ENCODE measurements at places on chromosomes 6 and 20. TPM values are rescaled to one million over a fixed set of nuclear protein-coding genes. Genes with fewer than 3 reads are reported as not detected.

Gene FAM83C
- not detected for total RNA-seq

DNA sequence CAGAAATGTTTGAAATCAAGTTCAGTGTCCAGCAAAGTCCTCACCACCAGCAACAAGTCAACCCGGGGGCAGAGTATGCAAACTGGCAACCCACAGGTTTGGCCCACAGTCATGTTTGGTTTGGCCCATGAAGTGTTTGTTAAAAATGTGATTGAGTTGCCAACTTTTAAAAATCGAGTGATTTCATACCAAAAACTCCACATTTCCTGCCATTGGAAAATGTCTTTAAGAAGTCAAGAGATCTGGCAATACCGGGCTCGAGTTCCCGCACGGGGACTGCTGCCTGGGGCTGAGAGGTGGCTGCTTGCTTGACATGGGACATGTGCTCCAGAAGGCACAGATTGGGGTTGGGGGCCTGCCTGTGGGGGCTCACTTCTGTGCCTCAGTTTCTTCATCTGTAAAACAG is 36.1 kb downstream of the PREX1 start:
- H3K4me3 ChIP-seq = no peak overlapping the region
- no peaks in the 10 kb centered on the region for H3K36me3 ChIP-seq
- no peak for DNase-seq
- no peaks in the 10 kb centered on the region for H3K27me3 ChIP-seq
- H3K27ac ChIP-seq = no peak overlapping the region
- peaks cover 88% of the 10 kb centered on the region for H3K4me1 ChIP-seq

DNA sequence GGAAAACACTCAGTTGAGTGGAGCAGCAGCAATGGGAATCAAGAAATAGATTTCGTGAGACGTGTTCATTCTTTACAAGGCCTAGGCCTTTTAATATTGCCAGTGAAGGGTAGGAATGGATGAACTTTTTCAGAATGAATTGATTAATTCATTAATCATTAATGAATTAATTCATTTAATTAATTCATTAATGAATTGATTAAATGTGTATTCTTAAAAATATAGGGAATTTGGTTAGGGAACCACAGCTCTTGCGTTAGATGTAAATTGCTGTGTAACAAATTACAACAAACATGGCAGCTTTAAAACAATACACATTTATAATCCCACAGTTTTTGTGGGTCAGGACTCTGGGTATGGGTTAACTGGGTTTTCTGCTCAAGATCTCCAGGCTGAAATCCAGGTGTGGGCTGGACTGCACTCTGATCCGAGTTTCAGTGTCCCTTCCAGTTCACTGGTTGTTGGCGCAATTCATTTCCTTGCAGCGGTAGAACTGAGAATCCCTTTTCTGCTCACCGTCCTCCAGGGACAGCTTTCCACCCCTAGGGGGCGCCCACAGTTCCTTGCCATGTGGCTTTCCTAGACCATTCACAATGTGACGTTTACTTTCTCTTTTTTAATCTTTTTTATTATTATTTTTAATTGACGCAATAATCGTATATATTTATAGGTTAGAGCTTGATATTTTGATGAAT is 32.8 kb upstream of the BCAS1 start:
- H3K27ac ChIP-seq = no peak overlapping the region
- peak; percentile 91 for DNase-seq
- no peaks in the 10 kb centered on the region for H3K4me1 ChIP-seq
- H3K4me3 ChIP-seq = no peak overlapping the region
- no peaks in the 10 kb centered on the region for H3K27me3 ChIP-seq

Gene FNDC11
- 0.60 TPM for total RNA-seq

GRCh38 chr6:130417951-130418350 is 52.1 kb downstream of the TMEM200A start:
- H3K36me3 ChIP-seq = no peaks in the 10 kb centered on the region
- H3K4me3 ChIP-seq = no peak overlapping the region
- no peaks in the 10 kb centered on the region for H3K4me1 ChIP-seq
- H3K27ac ChIP-seq = no peak overlapping the region
- no peak for DNase-seq

DNA sequence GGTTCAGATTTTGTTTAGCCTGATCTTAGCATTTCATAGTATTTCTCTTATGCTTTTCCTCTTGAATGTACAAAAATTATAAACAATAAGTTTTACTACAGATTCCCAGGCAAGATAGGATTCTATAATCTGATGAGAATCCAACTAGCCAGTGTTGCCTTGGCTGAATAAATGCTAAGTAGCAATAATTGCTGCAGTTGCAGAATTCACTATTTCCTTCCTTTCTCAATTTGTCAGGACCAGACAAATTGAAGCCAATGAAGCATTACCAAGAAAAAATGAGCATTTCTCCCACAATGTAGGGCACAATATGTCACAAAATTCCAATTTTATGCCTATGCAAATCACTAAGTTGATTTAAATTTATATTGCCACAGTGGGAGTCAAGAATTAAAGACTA is 260.2 kb downstream of the KIF16B start:
- no peaks in the 10 kb centered on the region for H3K36me3 ChIP-seq
- no peak overlapping the region for H3K4me3 ChIP-seq
- H3K4me1 ChIP-seq = no peaks in the 10 kb centered on the region
- no peak overlapping the region for H3K27ac ChIP-seq

GRCh38 chr6:142857233-142857761 is 87.7 kb downstream of the HIVEP2 start:
- H3K27me3 ChIP-seq = no peaks in the 10 kb centered on the region
- peaks cover 4% of the 10 kb centered on the region for H3K4me1 ChIP-seq
- H3K36me3 ChIP-seq = no peaks in the 10 kb centered on the region
- H3K27ac ChIP-seq = no peak overlapping the region
- H3K4me3 ChIP-seq = no peak overlapping the region
- DNase-seq = no peak

GRCh38 chr6:149170564-149171452 is 146.7 kb upstream of the TAB2 start:
- peaks cover 8% of the 10 kb centered on the region for H3K4me1 ChIP-seq
- H3K36me3 ChIP-seq = no peaks in the 10 kb centered on the region
- DNase-seq = peak; percentile 38

DNA sequence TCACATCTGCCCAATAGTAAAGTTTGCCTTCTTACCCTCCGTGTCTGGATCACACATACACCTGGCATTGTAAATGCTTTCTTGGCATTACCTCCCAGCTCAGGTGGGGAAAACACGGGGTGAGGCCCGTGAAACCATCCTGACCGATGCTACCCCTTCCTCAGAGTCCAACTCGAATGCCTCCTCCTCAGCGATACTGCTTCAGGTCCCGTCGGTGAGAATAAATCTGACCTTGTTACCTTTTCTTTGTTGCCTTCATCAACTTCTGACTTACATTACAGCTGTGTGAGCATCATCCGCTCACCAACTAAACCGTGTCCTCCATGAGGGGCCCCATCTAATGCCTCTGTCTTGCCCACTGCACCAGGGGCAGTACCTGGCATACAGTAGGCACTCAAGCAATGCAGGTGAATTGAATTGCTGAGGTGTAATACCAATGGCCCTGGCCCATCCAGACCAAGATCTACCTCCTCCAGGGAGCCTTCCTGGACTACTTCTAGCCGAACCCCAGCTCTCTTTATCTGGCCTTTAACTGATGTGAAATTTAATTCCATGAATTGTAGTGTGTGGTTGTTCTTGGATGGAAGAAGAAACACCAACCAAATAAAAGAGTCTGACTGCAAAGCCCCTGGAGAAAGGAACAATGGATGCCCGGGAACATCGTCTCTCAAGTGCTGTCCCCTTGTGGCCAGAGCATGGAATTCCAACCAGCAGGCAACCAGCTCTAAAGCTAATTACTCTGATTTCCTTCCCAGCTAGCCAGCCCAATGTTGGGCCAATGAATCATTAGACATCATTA is 141.5 kb downstream of the ANKRD60 start:
- H3K27ac ChIP-seq = no peak overlapping the region
- H3K27me3 ChIP-seq = no peaks in the 10 kb centered on the region
- H3K4me3 ChIP-seq = no peak overlapping the region
- DNase-seq = no peak

GRCh38 chr20:44196271-44196670 is 9.3 kb upstream of the JPH2 start:
- no peak overlapping the region for H3K27ac ChIP-seq
- no peak overlapping the region for H3K4me3 ChIP-seq
- H3K36me3 ChIP-seq = peaks cover 58% of the 10 kb centered on the region
- H3K4me1 ChIP-seq = no peaks in the 10 kb centered on the region
- no peak for DNase-seq

Gene PCMT1
- total RNA-seq = 61.8 TPM

DNA sequence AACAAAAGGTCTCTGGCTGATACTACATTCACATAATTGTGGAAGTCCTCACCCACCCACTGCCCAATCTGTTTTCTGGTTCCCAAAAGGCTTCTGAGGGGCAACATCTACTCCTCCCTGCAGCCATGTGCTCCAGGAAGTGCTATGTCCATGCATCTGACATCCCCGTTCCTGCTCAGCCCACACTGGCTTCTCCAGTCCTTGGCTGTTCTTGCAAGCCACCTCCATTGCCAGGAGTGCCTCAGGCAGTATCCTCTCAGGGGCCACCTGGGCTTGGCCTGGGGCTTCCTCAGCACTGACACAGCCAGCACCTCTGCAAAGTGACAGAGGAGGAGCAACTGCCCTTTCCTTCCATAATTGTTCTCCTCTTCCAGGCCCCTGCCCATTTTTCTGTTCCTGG is 18.3 kb downstream of the ARHGAP18 start:
- no peaks in the 10 kb centered on the region for H3K27me3 ChIP-seq
- H3K4me1 ChIP-seq = no peaks in the 10 kb centered on the region
- no peak overlapping the region for H3K27ac ChIP-seq
- no peaks in the 10 kb centered on the region for H3K36me3 ChIP-seq
- DNase-seq = no peak
- no peak overlapping the region for H3K4me3 ChIP-seq

Gene HCRTR2
- not detected for total RNA-seq

GRCh38 chr6:71588490-71588889 is 297.9 kb upstream of the RIMS1 start:
- H3K4me1 ChIP-seq = no peaks in the 10 kb centered on the region
- no peaks in the 10 kb centered on the region for H3K36me3 ChIP-seq
- peak; percentile 65 for DNase-seq
- no peak overlapping the region for H3K4me3 ChIP-seq
- no peak overlapping the region for H3K27ac ChIP-seq

Gene MAP7
- total RNA-seq = 16.8 TPM

Gene GNAS-AS1
- 1.5 TPM for total RNA-seq

DNA sequence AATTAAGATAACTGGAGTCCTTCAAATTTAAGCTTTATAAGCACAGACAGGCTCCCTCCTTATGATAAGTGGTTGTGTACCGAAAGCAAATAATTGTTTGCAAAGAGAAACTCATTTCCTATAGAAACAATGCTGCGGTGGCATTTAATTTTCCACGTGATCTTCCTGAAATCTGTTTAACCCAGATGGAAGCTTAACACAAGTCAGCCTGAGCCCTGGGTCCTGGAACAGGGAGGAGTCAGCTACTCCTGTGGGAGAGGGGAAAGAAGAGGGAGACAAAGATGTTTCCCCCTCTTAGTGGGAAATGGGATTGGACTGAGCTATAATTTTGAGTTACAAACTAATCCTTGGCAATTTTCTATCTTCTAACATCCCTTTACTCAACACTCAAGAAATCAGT is 136.5 kb downstream of the ELOVL4 start:
- H3K27me3 ChIP-seq = no peaks in the 10 kb centered on the region
- H3K4me1 ChIP-seq = no peaks in the 10 kb centered on the region
- no peaks in the 10 kb centered on the region for H3K36me3 ChIP-seq
- no peak for DNase-seq
- H3K27ac ChIP-seq = no peak overlapping the region
- no peak overlapping the region for H3K4me3 ChIP-seq

- no peak for DNase-seq
- peaks cover 29% of the 10 kb centered on the region for H3K4me1 ChIP-seq
- H3K4me3 ChIP-seq = no peak overlapping the region
- no peaks in the 10 kb centered on the region for H3K36me3 ChIP-seq
- H3K27me3 ChIP-seq = no peaks in the 10 kb centered on the region
These were observed 2.6 kb upstream of the CENPW start for GRCh38 chr6:126337323-126337722.

DNA sequence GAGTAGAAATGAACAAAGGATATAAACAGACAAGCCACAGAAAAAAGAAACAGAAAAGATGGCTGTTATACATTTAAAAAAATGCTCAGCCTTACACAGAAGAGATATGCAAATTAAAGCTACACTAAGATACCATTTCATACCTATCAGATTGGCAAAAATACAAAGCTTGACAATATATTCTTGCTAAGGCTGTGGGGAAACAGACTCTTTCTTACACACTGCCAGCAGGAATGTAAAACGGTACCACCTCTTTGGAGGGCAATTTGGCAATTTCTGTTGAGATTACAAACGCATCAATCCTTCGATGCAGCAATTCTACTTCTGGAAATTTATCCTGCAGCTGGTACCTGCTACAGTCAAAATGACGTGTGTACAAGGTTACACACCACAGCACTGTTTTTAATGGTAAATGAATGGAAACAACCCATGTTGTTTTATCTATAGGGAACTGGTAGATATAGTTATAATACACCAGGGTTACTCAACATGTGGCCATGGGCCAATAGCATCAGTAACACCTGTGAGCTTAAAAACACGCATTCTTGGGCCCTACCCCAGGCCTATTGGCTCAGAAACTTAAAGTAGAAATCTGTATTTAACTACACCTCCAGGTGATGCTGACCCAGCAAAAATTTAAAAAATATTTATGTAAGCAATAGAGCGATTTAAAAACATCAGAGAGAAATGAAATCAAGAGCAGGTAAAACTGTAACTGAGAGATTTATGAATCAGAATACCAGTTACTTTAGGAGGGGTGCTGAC is 53.3 kb downstream of the TRAM2 start:
- no peak overlapping the region for H3K27ac ChIP-seq
- peaks cover 9% of the 10 kb centered on the region for H3K4me1 ChIP-seq
- no peak for DNase-seq
- no peaks in the 10 kb centered on the region for H3K27me3 ChIP-seq
- no peak overlapping the region for H3K4me3 ChIP-seq

Gene GPX5
- total RNA-seq = not detected

- H3K4me3 ChIP-seq = no peak overlapping the region
- peaks cover 44% of the 10 kb centered on the region for H3K27me3 ChIP-seq
- no peaks in the 10 kb centered on the region for H3K4me1 ChIP-seq
- no peak overlapping the region for H3K27ac ChIP-seq
These were observed 34.3 kb downstream of the CCN2 start for GRCh38 chr6:131916847-131917246.

Gene ZBTB12
- 4.8 TPM for total RNA-seq

GRCh38 chr6:28983838-28984237 is 21.3 kb downstream of the ZNF311 start:
- H3K36me3 ChIP-seq = no peaks in the 10 kb centered on the region
- H3K27me3 ChIP-seq = peaks cover 2% of the 10 kb centered on the region
- no peak overlapping the region for H3K4me3 ChIP-seq
- no peak for DNase-seq

DNA sequence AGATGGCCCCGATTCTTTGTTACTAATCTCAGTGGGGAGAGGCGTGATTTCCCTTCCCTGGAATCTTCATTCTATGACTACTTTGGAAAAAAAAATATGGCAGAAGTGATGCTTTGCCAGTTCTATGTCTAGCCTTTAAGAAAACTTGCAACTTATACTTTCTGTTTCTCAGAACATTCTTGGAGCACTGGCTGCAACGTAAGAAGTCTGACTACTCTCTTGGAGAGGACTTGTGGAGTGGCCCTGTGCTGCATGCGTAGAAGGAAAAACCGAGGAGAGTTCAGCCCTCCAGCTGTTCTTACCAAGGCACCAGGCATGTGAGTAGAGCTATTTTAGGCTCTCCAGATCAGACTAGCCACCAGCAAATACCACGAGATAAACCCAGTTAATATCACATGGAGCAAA is 77.6 kb upstream of the STXBP5 start:
- H3K27ac ChIP-seq = no peak overlapping the region
- H3K4me1 ChIP-seq = no peaks in the 10 kb centered on the region
- H3K36me3 ChIP-seq = no peaks in the 10 kb centered on the region

All from left lung (tissue), 14 donors.